Cerebellar cortex (tissue), 1 donor: ENCODE measurements at places on chromosomes 12 and 14.

DNA sequence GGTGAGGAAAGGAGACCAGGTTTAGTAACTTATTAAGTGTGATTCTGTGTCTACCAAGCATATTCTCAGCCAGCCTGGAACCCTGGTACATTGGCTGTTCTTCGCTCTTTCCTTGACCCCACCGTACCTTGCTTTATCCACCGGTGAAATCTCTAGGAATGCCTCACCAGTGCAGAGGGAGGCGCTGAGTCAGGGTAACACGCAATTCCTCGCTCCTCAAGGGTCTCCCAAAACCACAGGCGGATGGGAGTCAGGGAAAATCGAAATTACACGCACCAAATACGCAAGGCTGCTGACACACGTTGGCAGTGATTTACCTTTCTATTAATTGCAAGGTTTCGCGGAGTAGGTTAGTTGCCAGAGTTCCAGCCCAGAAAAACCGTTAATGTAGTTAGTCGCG lies 845 bp downstream of the L3HYPDH start:
- peak; percentile 44 for DNase-seq

DNA sequence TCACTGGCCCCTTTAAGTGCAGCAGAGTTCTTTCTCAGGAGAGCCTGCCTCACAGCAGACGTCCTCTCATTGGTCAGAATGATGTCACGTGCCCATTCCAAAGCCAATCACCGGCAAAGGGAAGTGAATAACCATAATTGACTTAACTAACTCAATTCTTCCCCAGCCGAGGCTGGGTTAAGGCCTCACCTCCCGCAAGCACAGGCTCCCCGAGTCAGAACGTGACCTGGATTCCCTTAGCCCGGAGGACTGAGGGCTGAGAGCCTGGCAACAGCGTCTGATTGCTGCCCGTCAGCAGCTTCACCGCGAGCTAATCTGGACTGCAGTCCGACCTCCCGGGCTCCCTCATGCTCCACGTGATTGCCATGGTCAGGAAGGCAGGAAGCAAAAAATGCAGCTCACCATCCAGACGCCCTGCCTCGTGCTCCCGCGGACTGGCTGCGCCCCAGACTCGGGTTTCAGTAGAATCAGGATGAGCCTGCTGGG lies 92.1 kb upstream of the FZD10 start:
- peak; percentile 77 for DNase-seq

DNA sequence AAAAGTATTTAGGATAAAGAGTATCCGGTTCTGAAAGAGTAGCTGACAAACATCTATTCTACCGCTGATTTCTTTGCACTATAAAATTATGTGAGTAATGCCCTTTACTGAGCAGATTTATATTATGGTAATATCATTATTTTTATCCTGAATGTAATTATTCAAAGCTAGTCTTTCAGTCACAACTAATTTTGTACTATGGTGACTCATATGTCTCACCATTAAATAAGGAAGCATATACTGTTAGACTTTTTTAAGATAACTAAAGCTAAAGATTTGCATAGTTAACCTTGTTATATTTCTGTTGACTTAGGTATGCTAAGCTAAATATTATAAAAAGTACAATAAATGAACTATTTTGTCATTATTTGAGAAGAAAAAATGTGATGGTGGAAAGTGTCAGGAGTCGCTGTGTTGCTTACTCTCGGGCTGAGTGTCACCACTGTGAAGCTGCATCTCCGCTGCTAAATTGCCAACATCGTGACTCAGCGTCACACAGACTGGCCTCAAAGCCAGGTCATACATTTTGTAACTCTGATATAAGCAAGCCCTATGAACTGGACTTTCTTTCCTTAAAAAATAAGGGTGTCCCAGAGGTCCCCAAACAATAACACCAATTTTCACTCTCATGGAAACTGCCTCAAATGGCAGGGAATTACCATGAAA lies 69.1 kb upstream of the SSTR1 start:
- no peak for DNase-seq

DNA sequence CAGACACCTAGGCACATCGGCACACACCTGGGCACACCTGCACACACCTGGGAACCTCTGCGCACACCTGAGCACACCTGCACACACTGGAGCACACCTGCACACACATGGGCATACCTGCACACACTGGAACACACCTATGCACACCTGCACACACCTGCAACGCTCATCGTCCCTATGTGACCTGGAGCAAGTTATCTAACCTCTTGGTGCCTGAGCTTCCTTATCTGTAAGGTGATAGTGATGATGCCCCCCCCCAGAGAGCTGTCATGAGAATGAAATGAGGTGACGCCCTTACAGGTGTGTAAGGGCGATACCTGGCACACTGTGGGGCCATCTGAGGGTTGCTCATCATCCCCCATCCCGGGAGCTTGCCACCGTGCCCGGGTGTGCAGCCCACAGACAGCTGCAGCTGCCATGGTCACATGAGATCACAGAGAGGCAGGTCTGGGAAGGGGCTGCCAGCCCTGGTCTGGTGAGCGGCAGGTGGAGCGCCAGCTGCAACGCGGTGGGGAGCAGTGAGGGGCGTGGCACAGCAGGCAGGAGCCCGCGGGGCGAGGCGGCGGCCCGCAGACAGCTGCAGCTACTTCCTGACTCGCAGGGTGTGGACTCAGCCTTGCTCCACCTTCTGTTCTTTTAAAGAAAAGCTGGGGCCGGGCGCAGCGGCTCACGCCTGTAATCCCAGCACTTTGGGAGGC lies 59.9 kb upstream of the FBRSL1 start:
- DNase-seq: no peak

- DNase-seq: no peak
Measured at GRCh38 chr12:29253906-29254625, 105.0 kb downstream of the FAR2 start.

DNA sequence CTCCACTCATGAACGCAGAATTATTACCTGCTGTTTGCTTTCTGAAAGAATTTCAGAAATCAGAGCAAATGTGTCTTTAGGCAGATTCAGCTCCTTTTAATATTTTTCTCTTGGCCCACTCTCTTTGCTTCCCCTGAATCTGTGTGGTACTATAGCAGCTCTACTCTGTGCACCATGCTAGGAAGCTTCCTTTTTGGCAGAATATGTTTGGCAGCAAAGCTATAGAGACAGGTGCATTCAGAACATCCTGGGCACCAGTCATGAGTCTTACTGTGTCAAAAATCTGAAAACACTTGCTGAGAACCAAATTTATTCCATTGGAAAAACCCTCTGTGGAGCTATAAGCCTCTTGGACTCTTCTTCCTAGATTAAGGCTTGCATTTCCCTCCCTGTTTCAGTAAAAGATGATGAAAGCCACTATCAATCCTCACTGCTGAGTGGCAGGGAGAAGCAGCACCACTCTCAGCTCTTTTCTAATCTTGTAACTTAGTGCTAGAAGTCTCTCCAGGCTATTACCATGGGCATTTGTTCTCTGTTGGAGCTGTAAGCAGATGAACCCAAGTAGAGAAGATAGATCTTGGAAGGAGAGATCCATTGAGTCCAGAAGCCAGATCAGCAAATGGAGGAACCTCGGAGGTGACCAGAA lies 18.2 kb downstream of the CIPC start:
- peak; percentile 98 for DNase-seq

GRCh38 chr12:124480469-124481256 lies 86.7 kb downstream of the NCOR2 start:
- no peak for DNase-seq

DNA sequence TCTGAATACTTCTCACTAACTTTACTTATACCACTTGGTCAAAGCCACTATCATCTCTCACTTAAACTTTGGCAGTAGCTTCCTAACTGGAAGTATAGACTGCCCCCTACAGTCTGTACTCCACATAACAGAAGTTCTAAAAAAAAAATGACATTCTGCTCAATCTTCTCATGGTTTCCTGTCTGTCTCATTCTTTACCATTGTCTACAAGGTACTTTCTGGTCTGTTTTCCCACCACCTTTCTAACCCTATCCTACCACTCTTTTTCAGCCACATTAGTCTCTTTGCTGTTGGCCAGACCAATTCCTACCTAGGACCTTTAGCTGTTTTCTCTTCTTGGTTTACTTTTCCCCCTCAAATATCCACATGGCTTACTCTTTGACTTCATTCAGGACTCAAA lies 14.7 kb downstream of the CPSF6 start:
- peak; percentile 54 for DNase-seq

GRCh38 chr14:99616832-99617800 lies 13.1 kb upstream of the CCDC85C start:
- no peak for DNase-seq

- no peak for DNase-seq
Measured at GRCh38 chr12:104682790-104683279, 226.1 kb downstream of the CHST11 start.

GRCh38 chr12:52759695-52760094 lies 17.4 kb downstream of the KRT76 start:
- DNase-seq: no peak

DNA sequence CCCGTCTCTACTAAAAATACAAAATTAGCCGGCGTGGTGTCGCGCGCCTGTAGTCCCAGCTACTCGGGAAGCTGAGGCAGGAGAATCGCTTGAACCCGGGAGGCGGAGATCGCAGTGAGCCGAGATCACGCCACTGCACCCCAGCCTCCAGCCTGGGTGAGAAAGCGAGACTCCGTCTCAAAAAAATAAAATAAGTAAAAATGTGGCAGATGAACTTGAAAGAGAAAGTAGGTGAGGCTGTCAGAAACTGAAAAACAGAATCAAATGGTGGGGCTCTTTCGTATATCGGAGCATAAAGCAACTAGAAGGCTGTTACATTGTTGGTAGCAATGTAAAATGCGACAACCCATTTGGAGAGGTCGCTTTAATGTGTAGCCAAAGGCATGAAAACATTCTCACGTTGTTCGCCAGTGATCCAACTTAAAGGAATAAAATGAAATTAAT lies 767 bp upstream of the CCNT1 start:
- DNase-seq: peak; percentile 13

GRCh38 chr12:1515428-1515827 lies 79.0 kb downstream of the FBXL14 start:
- DNase-seq: no peak

GRCh38 chr12:89351489-89352241 lies 636 bp downstream of the DUSP6 start:
- no peak for DNase-seq

- DNase-seq: no peak
Measured at GRCh38 chr12:129651951-129652350, 251.9 kb downstream of the TMEM132D start.

DNA sequence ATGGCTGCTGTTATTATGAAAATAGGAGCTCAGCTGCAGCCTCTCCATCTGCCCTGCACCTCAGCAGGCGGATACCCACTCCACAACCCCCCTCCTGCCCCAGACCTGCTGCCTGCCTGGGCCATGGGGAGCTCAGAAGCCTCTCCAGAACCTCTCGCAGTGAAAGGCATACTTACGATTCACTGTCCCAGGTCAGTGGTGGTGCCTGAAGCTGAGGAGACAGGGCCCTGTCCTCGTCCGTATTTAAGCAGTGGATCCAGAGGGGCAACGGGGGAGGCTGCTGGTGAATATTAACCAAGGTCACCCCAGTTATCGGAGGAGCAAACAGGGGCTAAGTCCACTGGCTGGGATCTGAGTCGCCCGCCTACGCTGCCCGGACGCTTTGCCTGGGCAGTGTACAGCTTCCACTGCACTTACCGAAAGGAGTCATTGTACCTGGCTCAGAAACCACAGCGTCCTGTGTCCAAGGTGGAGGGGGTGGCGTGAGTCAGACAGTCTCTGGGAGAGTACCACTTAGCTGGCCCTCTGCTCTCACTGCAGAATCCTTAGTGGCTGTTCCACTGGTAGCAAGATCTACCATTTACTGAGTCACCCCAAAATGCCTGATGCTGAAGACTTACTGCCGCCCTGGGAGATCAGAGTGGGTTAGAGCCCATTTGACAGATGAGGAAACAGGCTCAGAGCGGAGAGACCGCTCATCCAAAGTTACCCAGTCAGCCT lies at the start of gene SERPINA1:
TSS of gene SERPINA1 (minus strand) at position 219 of the 720 bp plus-strand sequence. CDS start 5,365 bp downstream, outside the sequence.
- DNase-seq: no peak

GRCh38 chr14:54001189-54001878 lies 44.7 kb upstream of the BMP4 start:
- peak; percentile 75 for DNase-seq

DNA sequence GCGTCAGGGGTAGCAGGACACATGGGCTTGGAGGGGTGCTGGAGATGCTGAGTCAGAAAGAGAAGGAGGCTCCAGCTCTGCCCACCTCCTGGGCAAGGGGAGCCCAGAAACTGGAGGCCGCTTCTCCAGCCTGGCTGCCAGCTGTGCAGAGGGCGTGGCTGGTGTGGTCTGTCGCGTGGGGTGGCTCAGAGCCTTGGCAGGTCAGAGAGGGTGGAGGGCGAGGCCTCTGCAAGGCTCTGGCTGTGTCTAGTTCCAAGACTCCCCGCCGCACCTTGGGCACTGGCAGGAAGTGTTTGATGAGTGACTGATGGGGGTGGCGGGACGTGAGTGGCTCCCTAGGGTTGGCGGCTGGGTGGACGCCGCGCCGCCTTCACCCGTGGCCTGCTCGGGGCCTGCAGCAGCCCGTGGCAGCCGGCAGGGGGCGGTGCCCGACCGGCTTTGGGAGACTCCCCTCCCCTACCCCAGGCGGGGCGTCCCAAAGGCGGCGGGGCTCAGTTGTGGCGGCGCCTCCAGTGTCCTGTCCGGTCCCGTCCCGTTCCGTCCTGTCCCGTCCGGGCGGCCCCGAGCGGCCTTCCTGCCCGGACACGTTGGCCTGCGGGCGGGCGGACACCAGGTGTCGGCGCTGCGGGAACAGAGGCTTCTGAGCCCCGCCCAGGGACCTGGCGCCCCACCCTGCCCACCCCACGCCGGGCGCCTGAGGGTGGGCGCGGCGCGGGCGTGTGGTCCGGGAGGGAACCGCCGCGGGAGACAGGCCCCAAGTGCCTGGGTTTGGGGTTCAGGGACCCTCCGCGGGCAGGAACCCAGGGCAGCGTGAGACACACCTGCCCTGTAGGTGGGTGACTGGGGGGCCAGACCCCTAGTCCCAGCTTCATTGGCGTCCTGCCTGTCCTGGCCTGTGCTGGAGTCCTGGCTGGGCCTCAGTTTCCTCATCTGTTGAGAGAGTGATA lies 39.7 kb downstream of the KRT80 start:
- DNase-seq: no peak

DNA sequence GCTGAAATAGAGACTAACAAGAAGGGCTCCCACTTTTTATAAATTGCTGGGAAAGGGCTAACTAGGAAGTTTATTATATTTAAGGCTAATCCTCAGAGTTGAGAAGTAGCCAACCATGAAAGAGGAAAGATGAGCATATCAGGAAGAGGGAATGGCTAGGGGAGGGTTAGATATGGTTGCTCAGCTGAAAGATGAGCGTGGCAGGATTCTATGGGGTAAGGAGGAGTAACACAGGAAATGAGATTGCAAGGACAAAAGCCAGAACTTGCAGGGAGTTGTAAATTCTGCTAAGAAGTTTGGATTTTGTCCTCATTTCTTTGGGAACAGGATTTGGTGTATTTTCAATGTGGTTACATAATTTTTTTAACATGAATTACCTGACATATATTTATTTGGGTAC lies 127.4 kb upstream of the ATP2B1 start:
- DNase-seq: no peak

DNA sequence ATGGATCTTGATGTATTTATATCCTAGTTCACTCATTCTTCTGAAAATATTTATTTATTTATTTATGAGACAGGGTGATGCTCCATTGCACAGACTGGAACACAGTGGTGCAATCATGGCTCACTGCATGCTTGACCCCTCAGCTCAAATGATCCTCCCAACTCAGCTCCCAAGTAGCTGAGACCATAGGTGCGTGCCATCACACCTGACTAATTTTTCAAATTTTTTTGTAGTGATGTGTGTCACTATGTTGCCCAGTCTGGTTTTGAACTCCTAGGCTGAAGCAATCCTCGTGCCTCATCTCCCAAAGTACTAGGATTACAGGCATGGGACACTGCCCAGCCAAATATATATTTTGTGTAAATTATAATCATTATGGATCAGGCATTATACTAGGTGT lies 595.6 kb upstream of the ATP2B1 start:
- no peak for DNase-seq

GRCh38 chr12:153080-153746 lies 60.7 kb downstream of the SLC6A12 start:
- DNase-seq: peak; percentile 63
